ENCODE measurements at places on chromosomes 13 and 19.
A peak's percentile ranks its signal among the peaks of the same experiment; 100 is the strongest.

DNA sequence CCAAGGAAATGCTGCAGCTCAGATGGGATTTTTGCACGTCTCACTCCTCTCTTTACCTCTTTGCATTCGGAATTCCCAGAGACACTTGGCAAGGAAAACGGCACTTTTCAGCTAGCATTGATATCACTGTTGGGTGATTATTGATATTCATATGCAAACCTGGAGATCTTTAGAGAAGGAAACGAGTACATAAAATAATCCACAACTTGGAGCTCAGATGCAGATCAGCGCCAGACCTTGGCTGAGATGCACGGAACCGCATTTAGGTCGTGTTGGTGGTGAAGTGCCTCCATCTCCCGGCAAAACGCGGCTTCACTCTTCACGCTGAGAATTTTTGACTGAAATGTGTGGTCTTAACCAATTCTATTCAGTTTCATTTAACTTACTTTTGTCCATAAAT is 77.2 kb upstream of the ARHGEF7 start:
- DNase-seq, result no peak

DNA sequence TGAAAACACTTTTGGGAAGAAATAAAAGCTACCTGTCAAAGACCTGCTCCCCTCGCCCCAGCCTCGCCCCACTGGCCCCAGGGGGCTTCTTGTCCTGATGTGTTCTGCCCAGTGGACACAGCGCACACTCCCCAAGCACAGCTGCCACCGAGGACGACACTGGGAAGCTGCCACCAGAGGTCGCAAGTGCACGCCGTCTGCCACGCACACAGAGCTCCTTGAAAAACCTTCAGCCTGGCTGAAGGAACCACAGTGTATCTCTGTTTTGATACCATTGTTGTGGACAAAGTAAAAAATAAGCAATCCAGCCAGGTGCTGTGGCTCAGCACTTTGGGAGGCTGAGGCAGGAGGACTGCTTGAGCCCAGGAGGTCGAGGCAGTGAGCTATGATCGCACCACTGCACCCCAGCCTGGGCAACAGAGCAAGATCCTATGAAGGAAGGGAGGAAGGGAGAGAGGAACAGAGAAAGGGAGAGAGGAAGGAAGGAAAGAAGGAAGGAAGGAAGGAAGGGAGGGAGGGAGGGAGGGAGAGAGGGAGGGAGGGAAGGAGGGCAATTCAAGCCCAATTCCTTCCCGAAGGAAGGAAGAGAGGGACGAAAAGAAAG is 57.3 kb downstream of the CEBPG start:
- peak; percentile 31 for DNase-seq

DNA sequence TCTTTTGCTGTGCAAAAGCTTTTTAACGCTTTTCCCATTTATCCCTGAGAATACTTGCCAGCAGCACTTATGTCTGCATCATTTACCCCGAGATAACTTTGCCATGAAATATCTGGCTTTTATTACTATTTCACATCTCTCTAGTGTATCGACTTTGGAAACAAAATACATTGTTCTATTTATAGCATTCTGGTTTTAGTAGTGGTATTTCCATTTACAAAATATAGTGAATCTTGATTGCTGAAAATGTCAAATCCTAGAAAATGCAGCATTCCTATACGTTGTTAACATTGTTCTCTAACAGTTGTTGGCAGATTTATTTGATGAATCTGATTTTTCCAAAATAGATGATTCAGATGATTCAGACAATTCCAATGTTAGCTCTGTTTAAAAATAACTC is 189.3 kb upstream of the SPRY2 start:
- no peak for DNase-seq

DNA sequence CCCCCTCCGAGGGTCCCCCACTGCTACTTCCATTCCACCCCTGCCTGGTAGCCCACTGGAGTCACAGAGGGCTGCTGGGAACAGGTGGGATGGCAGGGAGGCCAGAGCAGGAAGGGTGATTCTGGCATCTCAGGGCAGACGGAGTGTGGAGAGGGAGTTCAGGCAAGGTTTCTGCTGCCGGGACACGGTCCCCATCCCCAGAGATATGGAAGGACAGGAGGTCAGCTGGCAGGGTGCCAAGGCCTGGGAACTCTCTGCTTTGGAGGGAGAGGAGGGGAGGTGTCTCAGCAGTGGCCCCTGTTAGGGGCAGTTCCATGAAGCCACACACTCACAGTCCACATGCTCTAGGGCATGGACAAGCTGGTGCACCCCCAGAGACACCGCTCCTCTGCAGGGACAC is 68.1 kb downstream of the CHST8 start:
- no peak for DNase-seq

GRCh38 chr19:1520203-1520780 is 3.6 kb upstream of the PLK5 start:
- no peak for DNase-seq

DNA sequence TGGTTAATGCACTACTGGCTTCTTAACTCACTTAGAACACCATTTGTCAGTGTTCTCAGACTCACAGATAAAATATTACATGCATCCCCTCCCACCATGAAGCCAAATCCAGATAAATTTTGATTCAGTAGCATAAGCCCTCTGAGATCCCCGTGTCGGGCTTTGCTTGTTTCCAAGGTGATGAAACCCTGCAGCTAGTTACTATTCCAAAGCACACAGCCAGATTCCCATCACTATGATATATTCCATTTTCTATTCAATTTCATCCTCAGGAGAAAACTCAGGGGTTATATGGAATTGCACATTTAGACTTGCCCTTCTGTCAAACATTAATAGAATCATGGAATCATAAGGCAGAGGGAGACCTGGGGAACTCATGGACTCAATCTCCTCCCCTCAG is 9.4 kb upstream of the FAM124A start:
- DNase-seq, result no peak

DNA sequence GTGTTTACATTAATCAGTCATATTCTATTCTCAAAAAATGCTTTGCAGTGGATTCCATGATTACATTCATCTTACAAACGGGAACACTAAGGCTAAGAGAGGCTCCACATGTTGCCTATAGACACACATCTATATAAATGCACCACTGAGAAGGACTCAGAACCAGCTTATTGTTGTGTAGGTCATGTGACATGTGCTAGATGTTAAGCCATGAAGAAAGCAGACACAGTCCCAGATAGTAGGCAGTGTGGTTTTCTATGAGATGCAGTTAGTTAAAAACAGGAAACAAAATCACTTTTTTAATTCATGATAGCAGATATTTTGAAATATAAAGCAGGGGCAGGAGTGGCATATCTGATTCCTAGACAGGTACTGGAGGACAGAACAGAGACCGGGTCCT is 10.7 kb downstream of the SIGLEC6 start:
- DNase-seq, result no peak

GRCh38 chr13:75831389-75831788 is 195.3 kb downstream of the LMO7 start:
- no peak for DNase-seq

GRCh38 chr13:26664286-26664685 is 96.3 kb downstream of the GPR12 start:
- no peak for DNase-seq

DNA sequence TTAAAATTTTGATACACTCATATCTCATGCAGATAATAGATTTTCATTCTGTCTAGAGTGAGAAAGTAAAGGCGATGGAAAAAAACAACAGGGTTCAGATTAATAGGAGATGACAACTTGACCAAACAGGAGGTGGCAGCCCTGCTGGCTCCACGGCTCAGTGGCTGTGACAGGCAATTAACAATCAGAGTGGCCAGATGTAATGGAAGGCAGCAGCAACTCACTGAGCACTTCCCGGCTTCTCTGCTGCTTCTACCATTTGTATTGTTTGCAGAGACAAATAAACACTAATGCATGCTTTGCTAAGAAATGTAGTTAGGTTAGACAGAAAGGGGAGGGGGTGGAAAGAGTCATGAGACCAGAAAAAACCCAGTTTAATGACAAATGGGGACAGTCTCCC is 473.0 kb upstream of the SLC10A2 start:
- no peak for DNase-seq

DNA sequence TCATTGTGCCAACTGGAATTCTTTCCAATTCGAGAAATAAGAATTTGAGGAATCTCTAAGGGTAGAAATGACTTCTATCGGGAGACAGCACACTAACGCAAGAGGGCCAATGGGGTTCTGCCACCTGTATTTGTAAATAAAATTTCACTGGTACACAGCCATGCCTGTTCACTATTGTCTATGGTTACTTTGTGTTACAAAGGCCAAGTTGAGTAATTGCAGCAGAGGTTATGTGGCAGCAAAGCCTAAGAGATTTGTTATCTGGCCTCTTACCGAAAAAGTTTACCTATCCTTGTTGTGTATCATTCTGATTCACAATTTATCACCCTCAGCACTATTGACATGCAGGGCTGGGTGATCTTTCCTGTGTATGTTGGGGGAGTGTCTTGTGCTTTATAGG is 278.0 kb downstream of the KLF5 start:
- DNase-seq, result no peak

DNA sequence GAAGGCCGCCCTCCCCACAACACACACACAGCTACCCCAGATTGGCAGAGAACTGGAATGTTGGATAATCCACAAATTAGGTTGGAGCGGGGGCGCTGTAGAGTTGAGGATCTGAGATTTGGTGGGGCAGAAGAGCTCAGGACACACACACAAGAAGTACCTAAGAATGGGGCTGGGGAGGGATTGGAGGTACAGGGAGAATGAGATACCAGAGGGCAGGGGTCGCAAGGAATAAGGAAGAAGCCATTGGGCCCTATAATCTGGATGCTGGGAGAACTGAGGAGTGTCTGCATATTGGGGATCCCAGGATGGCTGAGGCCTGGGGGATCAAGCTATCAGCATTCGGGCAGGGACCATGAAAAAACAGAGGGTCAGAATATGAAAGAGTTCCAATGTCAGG is 11.5 kb downstream of the SYT3 start:
- DNase-seq, result no peak

- DNase-seq, result peak; percentile 94
Measured at GRCh38 chr19:58182577-58182988, 278 bp upstream of the ZNF274 start.

DNA sequence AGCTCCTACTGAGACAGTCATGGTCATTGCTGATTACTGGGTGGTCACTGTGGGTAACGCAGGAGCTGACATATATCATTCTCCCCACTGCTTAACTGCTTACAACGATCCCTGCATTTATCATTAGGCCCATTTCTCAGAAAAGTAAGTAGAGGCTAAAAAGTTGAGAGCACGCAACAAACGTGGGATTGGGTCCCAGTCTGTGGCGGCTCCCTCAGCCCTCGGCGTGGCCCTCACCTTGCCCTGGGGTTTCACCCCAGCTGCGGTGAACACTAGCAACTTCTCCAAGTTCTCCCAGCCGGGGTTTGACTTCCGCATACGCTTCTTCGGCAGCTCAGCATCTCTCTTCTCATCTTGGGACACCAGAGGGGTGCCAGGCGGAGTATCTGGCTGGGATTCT is 2.5 kb downstream of the PNKP start:
- peak; percentile 84 for DNase-seq

- DNase-seq, result no peak
Measured at GRCh38 chr19:6976197-6976596, 45.0 kb downstream of the MBD3L2B start.

GRCh38 chr13:43294412-43294811 is 271.0 kb downstream of the DNAJC15 start:
- DNase-seq, result no peak

DNA sequence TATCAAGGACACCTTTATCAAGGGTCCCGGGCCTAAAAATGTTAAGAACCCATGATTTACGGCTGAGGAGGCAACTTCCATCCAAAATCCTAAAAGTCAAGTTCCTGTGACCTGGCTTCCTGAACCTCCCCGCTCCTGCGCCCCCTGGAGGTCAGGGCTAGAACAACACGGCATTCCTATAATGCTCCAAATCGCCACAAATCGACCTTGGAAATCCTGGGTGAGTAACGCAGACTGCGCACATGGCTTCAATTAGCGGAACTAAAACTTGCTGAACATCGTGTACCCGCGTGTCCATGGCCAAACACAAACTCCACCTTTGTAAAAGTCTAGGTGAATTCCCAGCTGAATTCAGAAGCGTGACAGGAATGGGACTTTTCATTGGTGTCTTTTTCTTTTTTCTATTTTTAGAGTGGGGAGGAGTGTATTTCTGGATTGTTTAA is 4.3 kb upstream of the C5AR1 start:
- DNase-seq, result peak; percentile 51

GRCh38 chr19:3665681-3666544 is 34.4 kb downstream of the PIP5K1C start:
- peak; percentile 51 for DNase-seq

DNA sequence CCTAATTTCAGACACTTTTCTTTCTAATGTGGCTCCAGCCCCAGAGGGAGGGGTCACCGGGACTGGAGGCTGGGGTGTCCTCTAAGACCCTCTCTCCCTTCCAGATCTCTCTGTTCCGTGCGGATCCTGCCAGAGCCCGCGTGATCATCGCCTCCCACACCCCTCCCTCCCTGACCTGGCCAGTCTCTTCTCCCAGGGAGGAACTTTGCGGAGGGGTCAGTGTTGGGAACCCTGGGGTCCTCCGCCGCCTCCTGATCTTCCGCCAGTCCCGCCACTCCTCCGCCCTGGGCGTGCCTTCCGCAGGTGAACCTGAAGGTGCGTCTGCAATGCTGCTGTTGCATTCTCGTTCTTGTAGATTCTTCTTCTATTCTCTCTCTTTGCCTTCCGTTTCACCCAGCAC is 9.1 kb downstream of the SOX21 start:
- no peak for DNase-seq

- no peak for DNase-seq
Measured at GRCh38 chr19:55333870-55334269, 5.8 kb upstream of the KMT5C start.

DNA sequence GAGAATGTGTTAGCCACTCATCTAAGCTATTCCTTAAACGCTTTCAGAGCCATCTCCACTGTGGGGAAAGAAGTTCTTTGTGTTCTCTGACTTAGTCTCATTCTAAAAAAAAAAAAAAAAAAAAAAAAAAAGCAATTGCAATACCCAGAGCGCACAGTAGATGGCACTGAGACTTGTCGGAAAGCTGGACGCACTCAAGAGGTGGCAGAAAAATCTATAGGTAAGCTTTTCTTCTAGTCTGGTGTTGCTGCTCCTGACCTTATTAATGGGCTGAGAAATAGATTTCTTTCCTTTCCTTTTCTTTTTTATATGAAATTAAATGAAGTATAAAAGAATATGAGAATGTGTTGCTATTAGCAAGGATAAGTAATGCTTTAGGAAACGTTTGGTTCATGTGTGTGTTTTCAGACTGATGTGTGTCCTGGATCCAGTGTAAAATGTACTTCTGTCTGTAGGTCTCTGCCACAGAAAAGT is 4.7 kb upstream of the GJB2 start:
- DNase-seq, result no peak

- DNase-seq, result peak; percentile 75
Measured at GRCh38 chr13:51330791-51331190, 8.7 kb upstream of the SERPINE3 start.
